ENCODE measurements at places on chromosomes 3 and 15. TPM values are rescaled to one million over a fixed set of nuclear protein-coding genes. Genes with fewer than 3 reads are reported as not detected.
A peak's percentile ranks its signal among the peaks of the same experiment; 100 is the strongest.

DNA sequence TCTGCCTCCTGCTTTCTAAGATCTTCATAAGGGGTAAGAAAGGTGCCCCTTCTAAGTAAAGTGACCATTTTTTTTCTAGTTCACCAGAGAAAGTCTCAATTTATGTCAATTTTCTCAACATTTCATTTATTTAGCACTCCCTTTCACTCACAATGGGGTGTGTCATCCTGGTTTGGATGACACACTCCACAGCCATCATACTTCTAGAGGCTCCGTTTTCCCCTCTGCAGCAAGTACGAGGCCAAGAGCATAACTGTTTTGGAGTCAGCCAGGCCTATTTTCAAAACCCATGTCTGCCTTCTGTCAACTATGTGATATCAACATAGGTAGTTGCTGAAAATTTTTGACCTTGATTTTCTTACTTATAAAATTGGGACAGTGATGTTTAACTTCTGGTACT is 703.2 kb downstream of the NLGN1 start:
- DNase-seq, result no peak

GRCh38 chr3:15269091-15269989 is 63.0 kb downstream of the SH3BP5 start:
- peak; percentile 86 for DNase-seq

GRCh38 chr3:184381261-184382224 is 1.7 kb downstream of the CHRD start:
- peak; percentile 60 for DNase-seq

Gene ADGRG7
- total RNA-seq, result not detected

DNA sequence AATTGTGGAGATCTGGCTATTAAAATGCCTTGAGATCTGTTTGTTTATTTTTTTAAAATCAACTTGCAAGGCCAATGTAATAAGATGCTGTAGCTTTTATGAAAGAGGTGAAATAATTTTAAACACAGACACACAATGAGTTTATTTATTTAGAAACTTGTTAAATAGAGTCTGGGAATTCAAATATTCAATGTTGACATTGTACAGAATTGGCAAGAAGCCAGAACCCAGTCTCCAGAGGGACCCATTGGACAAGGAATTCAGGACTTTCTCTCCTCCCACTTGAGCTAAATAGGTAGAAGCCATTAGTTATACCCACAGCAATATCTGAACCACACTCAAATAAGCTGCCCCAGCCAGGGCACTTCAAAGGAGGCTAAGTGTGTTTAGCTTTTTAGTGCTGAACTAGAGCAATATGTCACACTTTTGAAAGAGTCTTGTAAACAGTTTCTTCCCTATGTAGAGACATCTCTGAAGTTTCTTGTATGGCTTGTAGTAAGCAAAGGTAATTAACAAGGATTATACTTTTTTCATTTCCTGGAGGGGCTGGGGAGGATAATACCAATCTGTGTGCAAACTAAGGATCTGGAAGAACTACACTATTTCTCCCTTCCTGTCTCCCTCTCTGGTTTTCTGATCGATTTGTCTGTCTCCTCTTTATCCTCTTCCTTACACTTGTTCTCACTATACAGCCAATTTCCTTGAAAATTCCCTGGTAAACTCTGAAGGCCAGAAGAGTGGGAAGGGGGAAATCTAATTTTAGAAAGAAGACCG is 6.0 kb downstream of the MECOM start:
- no peak for DNase-seq

GRCh38 chr15:73000293-73000692 is 52.0 kb upstream of the NEO1 start:
- DNase-seq, result no peak

Gene CCRL2
- total RNA-seq, result 1.5 TPM

Gene GOLGA8S
- total RNA-seq, result 0.33 TPM
